ENCODE measurements at places on chromosomes 2 and 18.

- DNase-seq, result no peak
Observed at GRCh38 chr2:86476092-86476491, 34.9 kb downstream of the KDM3A start.

GRCh38 chr2:121505005-121505404, 25.7 kb upstream of the RNU4ATAC start:
- DNase-seq, result no peak

DNA sequence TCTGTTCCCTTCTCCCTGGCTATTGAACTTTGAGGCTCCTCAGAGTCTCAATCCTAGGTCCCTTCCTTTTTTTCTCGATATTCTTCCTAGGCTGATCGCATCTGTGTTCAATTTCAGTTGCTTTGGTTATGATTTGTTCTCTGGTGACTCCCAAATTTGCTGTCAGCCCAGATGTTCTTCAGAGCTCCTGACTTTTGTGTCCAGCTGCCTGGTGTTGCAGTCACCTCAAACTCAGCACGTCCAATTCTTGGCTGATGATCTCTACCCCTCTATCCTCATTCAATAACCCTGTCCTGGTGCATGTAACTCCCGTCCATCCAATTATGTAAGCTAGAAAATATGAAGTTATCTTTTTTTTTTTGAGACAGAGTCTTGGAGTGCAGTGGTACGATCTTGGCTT, 31.4 kb downstream of the DIS3L2 start:
- DNase-seq, result no peak

- DNase-seq, result no peak
Observed at GRCh38 chr2:62692225-62692624, 13.3 kb upstream of the EHBP1 start.

- no peak for DNase-seq
Observed at GRCh38 chr2:208983486-208983885, 440.4 kb upstream of the MAP2 start.

DNA sequence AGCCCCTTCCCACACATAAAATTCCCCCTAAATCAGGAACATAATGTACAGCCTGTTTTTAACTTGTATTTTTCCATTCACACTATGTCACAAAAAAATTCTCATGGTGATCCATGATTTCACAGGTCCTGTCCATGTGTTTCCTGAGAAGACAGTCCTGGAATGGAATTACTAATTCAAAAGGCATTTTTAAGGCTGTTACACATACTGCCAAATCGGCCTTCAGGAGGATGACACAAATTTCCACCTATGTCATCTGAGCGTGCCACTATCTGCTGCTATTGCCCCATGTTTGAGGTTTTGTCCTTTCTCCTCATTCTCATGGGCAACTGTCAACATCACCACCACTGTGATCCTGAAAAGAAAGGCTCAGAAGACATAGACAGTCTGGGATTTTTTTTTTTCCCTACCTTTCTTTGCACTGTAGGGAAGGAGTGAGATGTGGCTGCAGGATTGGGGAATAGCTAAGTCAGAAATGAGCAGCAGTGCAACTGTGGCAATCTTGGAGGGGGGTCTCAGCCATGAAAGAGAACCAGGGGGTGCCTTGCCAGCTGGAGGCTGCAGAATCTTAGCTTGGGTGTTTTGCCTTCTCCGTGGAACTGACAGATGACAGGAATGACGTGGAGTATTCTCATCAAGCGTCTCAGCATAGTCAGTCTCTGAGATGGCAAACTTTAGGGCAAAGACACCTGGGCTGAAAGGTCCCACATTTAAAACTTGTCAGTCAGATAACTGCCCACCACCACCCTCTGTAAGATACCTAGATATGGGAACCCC, 73.4 kb downstream of the MARCHF4 start:
- DNase-seq, result no peak

GRCh38 chr2:25207078-25207545, 38.7 kb upstream of the POMC start:
- no peak for DNase-seq

DNA sequence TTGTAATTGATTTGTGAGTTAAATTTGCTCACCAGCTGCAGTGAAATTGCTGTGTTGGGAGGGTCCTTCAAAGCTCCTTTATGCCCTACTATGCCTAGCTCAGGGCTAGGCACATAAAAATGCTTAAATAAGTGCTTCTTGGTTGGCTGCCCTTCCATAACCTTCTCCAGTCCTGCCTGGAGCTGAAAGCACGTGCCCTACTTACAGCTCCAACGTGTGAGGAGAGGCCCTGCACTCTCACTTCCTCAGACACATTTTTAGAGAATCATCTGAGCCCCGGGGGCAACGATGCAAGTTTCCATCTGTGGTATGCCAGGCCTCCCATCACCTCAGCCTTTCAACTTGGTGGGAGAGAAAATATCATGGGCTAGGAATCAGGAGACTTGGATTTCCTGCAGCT, 202.7 kb downstream of the BCL11A start:
- no peak for DNase-seq

DNA sequence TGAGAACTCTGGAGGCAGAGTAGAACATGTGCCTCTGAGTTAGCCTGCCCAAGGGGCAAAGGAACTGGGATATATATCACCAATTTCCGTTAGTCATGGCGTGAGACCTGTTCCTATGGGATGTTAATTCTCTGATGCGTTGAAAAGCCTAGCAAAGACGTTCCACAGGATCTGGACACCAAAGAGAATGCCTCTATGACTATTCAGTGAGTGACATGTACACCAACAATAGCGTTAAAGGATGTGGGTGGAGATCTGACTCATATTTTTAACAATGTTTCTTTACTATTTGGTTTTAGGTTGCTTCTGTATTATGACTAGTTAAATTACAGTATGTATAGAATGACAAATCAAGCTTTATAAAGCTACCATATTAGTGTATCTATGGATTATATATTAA, 320.9 kb upstream of the MC4R start:
- DNase-seq, result no peak

DNA sequence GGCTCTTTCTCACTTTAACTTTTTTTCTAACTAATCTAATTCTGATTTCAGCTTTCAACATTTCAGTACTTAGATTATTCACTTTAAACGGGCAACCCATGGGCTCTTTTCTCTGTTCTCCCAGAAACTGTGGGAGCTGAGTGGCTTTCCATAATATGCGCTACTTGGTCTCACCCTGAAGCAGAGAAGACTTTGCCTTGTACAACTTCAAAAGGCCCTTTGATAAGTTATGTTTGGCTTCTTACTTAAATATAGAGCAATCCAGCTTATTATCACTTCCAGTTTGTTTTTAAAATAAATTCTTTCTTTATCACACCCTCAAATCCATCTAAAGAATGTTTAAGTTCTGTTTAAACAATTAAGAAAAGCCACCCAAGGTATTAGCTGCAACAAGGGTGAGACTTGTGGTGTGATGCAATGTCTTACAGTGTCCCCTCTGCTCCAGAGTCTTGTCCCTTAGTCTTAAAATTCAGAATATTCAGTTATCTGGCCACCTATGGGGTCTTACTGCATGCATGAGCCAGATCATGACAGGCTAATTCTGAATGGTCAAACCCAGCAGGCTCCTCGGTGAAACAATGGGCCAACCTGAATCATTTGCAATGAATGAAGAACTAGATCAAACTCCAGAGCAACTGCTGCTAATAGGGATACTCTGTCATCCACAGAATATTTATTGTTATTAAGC, 38.8 kb downstream of the GCG start:
- no peak for DNase-seq

- no peak for DNase-seq
Observed at GRCh38 chr18:36187826-36188721, 777 bp downstream of the MOCOS start.

DNA sequence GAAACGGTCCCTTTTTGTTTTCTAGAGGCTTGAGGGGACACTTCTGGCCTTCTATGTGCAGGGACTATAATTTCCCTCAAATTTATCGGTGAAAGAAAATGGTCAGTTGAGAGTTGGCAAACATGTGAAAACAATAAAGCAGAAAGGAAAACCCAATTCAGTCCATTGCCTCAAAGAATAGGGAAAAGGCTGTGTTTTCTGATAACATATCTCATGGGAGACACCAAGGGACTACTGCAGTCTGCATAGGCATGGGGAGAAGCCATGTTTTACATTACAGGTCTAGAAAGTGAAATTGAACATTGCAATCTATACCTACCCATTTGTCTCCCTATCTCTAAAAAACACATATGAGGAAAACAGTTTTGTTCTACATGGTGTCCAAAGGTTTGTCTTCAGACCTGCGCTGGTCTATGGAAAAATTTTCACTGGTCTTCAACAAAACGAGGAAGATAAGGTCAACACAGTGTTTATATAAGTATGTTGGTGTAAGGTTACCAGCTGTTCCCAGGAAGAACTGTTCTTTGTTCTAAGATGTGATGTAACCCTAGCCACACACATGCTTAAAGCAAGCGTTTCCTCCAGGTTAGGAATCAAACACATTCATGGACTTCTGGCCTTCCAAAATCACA, 179.7 kb downstream of the MREG start:
- DNase-seq, result no peak

GRCh38 chr18:62399276-62399675, 74.2 kb downstream of the TNFRSF11A start:
- DNase-seq, result no peak

GRCh38 chr2:21289989-21290388, 166.2 kb downstream of the TDRD15 start:
- DNase-seq, result no peak

DNA sequence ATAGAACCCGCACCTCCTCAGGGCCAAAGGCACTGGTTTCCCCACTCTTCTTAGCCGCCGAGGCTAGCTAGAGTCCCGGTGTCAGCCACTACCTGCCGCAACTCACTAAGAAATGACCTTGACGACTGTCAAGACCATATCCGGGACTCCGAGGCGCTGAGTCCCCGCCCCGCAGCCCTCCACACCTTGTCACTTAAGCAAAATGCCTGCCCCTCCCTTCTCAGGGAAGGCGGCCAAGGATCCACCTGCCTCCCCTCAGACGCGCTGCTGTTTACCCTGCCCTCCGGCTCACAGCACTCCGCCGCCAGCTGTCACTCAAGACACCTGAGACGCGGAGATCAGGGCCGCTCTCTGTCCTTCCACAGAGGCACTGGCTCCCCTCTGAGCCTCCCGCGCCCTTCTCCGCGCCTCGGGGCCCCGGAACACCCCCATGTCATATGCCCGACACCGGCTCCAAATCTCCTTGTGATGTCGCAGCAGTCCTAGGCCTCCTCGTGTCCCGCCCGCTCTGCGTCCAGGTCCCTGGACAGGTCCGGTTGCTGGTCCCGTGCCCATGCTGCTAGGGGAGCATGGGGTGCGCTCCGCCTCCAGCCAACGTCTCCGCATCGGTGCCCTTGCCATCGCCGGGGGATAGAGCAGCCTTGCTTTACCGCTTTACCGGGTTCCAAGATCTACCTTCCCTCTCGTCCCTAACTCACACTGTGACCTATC, 32.5 kb upstream of the REG3G start:
- DNase-seq, result no peak

GRCh38 chr2:241173557-241173956, 14.9 kb upstream of the ANO7 start:
- no peak for DNase-seq

- no peak for DNase-seq
Observed at GRCh38 chr2:84901593-84902120, 3.8 kb upstream of the TMSB10 start.

DNA sequence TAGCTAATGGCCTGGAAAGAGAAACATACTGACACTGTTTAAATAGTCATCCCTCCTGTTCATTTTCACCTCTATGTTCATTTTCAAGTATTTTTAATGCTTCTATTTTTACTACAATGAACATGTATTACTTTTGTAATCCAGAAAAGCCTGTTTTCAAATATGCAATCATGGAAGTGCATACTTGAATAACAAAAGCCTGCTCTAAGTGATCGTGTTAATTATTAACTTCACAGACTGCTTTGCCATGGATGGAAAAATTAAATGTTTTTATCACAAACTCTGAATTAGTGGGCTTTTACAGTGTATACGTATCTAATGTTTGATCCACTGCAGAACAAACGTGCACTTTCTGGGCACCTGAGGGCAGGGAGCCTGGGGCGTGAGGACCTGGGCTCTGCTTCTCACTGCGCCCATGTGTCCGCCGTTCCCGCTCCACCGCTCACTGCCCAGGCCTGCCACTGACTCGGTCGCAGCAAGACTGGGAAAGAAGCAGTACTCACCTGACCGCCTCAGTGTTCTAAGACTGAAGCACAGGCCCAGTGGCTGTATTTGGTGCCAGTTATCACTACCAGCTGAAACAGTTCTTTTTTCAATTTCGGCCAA, 80.6 kb downstream of the UXS1 start:
- DNase-seq, result no peak

- no peak for DNase-seq
Observed at GRCh38 chr2:49978341-49978740, 824.0 kb upstream of the FSHR start.

DNA sequence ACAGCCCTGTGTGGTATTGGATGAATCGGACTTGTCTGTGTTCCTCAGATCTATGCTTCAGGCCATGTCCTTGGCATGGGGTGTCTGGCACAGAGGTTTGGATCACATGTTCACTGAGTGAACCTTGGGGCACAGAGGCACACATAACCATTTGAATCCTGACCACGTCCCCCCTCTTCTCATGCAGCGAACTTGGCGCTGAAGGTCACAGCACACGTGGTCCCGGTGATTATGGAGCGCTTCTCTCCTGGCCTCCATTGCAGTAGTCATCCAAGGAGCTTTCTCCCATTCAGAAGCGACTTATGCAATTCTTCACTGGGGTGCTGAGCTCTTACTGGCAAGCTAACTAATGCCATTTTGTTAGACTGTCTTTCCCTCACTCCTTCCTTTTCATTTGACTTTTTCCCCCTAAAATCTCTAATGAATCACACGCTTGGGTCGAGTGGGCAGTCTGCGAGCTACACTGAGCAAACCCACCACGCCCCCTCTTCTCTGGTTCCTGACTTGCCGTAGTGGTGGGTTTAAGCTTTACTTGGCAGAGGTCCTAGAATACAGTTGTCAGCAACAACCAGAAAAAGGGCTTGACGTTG, 59.4 kb downstream of the KCNG2 start:
- DNase-seq, result no peak

- no peak for DNase-seq
Observed at GRCh38 chr18:34947711-34948125, 93.5 kb upstream of the MAPRE2 start.

GRCh38 chr2:122740594-122740948, 985.1 kb downstream of the TSN start:
- DNase-seq, result no peak

DNA sequence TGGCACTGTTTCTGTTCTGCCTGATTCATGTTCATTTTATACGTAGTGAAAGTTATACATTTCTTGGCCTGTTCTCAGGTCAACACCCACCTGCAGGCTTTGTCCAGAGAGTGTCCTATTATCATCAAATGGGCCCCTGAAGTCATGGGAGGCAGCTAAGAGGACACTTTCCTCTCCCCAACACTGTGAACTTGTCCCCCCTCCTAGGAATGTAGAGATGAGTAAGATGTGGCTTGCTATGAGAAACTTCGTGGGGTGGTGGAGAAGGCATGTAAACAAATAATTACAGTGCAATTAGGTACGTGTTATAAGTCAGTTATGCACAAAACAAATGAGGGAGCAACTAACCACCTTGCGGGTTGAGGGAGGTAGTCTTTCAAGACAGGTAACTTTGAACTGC, 57.9 kb downstream of the COL4A3 start:
- DNase-seq, result no peak
